ENCODE measurements at places on chromosomes 2 and 18.

- DNase-seq, result no peak
Measured at GRCh38 chr18:29560270-29560669, 1383.3 kb upstream of the CDH2 start.

- DNase-seq, result peak; percentile 83
Measured at GRCh38 chr18:74493689-74494088, 2.5 kb upstream of the CNDP2 start.

DNA sequence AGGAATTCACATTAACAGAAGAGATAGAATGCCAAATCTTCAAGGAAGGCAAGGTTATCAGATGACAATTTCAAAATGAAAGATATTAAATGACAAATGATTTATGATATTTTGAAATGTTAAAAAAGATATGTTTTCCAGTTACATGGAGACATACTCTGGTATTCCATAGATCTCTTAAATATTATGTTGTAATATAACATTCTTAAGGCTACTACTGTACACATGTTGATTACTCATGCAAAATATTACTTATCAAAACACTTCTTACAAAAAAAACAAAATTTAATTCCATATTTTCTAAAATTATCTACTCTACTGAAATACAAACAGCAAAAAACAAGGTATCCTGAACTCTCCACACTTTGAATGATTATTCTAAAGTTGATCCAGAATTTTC, 22.9 kb downstream of the RTTN start:
- no peak for DNase-seq

DNA sequence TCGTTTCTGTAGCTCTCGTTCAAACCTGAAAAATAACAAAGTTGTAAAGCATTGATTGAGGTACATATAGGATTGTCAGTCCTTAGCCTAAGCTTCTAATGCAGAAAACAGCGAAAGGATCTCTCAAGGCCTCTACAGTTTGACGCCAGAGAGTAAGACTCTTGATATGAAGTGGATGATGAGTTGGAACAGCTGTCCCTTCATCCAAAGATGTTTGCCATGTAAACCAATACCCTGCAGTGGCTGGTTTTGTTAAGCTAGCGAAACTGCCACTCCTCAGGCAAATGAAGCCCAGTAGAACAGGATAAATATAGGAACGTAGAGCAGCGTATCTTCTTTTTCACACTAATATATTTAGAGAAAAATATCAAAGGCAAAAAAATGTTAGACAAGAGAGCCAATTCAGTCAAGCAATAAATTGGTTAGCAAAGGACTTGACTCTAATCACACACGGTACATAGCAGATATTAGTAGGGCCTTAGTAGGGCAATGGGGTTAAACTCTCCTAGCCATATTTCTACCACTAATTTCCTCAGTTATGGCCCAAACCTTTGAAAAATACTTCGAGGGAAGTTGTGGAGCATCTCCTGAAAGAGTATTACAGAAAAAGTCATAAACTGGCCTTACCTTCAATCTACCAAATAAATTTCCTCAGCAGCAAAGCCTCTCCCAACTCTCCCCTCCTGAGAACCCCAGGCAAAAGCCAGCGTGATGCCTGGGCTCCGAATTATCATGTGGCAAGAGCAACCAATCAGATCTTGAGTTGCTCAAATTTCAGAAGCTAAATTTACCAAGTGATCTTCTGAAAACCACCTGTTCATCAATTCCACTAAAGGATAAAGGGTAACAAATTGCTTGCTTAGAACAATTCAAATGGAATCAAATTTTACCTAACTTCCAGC, at the start of gene NEB:
TSS of gene NEB (minus strand) at position 706 of the 902 bp plus-strand sequence. CDS start 1,320 bp downstream, outside the sequence.
- DNase-seq, result peak; percentile 59

GRCh38 chr2:68693951-68694350, 40.7 kb upstream of the ARHGAP25 start:
- DNase-seq, result peak; percentile 98

GRCh38 chr2:156064540-156064939, 268.0 kb downstream of the NR4A2 start:
- no peak for DNase-seq

GRCh38 chr2:38174646-38175423, 98.9 kb upstream of the CYP1B1 start:
- no peak for DNase-seq

GRCh38 chr2:216879727-216880508, 20.1 kb upstream of the TNP1 start:
- no peak for DNase-seq

DNA sequence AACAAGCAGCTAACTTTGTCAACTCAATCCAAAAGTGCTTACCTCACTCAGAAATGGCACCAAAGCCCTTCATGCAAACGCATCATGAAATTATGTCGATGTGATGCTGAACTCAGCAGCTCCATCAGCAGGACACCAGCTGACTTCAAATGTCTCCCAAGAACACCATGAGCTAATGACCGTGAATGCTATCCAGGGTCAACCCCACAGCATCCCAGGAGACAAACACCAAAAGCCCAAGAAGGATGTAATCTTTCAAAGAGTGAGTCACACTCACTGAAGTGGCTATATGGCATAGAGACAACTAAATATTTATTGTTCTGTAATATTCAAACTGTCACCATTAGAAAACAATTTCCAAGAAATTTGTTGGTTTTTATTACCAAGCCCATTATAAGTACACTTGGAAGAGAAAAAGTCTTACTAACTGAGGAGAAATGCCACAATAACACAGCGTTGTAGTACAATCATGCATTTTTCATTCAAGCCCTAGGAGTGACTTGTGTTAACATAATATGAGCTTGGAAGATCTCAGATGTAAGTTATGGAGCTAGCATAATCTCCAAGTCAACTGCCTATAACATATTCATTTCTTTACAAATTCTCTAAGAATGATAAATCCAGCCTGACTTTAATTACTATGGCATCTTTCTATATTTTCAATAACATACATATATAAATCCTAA, 165.0 kb upstream of the CCDC68 start:
- no peak for DNase-seq

- DNase-seq, result no peak
Measured at GRCh38 chr18:48902023-48902855, 48.5 kb downstream of the SMAD7 start.

DNA sequence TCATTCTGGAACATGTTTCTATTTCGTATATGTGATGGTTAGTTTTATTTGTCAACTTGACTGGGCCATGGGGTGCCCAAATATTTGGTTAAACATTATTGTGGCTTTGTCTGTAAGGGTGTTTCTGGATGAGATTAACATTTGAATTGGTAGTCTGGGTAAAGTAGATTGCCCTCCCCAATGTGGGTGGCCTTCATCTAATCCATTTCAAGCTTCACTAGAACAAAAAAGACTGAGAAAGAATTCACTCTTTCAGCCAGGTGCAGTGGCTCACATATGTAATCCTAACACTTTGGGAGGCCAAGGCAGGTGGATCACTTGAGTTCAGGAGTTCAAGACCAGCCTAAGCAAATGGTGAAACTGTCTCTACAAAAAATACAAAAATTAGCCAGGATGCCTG, 55.7 kb upstream of the TANC1 start:
- no peak for DNase-seq

- no peak for DNase-seq
Measured at GRCh38 chr18:23270986-23271680, 135.8 kb downstream of the CABLES1 start.

DNA sequence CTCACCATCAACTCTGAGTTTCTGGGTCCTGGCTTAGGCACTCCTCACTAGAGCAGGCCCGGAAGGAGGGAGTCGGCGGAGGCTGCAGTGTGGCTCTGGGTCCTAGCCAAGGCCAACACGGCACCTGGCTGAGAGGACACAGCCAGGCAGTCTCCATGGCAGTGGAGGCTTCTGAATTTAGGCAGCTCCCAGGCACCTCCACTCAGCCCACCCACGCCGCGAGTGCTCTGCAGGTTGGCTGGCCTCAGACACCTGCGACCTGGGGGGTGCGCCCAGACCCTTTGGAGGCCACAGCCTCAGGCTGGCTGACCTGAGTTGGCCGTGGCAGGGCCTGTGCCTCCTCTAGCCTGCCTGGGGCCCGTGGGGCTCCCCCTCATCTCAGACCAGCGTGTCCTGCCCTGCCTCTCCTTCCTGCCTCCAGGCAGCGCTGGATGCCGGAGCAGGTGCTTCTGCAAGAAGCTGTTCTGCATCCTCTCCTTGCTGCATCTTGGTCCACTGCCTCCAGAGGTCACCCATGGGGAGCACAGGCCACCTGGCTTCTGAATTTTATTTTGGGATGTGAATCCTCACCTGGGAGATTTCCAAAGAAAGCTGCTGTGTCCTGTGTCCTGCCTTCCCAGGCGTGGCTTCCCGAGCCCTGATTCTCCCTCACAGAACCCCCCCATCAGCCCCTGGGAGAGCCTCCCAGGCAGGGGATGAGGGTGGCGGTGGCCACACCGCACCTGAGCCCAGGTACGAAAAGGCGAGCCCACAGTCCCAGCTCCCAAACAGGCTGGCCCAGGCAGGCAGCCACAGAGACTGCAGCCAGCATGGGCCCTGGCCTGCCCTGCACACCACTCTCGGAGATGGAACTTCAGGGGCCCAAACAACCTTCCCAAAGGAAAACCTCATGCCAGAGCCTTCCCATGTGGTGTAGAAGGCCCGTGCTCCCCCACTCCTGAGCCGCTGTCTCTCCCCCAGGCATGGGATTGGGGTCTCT, 23.4 kb downstream of the AQP12A start:
- DNase-seq, result no peak

GRCh38 chr2:198702796-198703195, 754.9 kb downstream of the SATB2 start:
- DNase-seq, result no peak

DNA sequence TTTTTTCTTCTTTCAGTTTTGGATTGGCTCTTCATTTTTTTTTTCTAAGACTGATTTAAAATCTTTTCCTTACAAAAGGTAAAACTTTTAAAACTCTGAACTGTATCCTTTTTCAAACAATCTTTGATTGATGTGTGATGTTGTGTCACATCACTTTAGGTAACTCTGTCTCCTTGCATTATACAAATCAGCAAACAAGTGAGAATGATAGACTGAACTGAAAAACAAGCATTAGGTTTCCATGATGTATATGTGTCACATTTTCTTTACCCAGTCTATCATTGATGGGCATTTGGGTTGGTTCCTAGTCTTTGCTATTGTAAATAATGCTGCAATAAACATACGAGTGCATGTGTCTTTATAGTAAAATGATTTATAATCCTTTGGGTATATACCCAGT, 655.7 kb downstream of the LRRTM4 start:
- no peak for DNase-seq

- no peak for DNase-seq
Measured at GRCh38 chr18:7950380-7951136, 383.4 kb downstream of the PTPRM start.

- no peak for DNase-seq
Measured at GRCh38 chr2:58612973-58613372, 371.8 kb upstream of the FANCL start.

- no peak for DNase-seq
Measured at GRCh38 chr18:79856119-79857007, 58.6 kb downstream of the KCNG2 start.

GRCh38 chr2:22832196-22832595, 552.8 kb upstream of the KLHL29 start:
- no peak for DNase-seq
